ENCODE measurements at places on chromosomes 7 and 10. TPM values are rescaled to one million over a fixed set of nuclear protein-coding genes. Genes with fewer than 3 reads are reported as not detected.

CYP3A7 gene
- not detected for total RNA-seq

CALY gene
- total RNA-seq, result not detected

PTPRN2 gene
- total RNA-seq, result 3.5 TPM

CRCP gene
- total RNA-seq, result 36.4 TPM

GIMAP8 gene
- not detected for total RNA-seq

ATRNL1 gene
- total RNA-seq, result 0.26 TPM

UFSP1 gene
- total RNA-seq, result 6.0 TPM

UNC5B gene
- 35.2 TPM for total RNA-seq

SDK1 gene
- 2.4 TPM for total RNA-seq

FKBP6 gene
- not detected for total RNA-seq

Measured in pericardium fibroblast (primary cell).